ENCODE measurements at places on chromosomes 12 and 14.

GRCh38 chr14:43483415-43483814 is 1023.7 kb downstream of the FSCB start:
- DNase-seq = no peak

- no peak for DNase-seq
Measured at GRCh38 chr14:98494582-98494981, 777.4 kb downstream of the BCL11B start.

DNA sequence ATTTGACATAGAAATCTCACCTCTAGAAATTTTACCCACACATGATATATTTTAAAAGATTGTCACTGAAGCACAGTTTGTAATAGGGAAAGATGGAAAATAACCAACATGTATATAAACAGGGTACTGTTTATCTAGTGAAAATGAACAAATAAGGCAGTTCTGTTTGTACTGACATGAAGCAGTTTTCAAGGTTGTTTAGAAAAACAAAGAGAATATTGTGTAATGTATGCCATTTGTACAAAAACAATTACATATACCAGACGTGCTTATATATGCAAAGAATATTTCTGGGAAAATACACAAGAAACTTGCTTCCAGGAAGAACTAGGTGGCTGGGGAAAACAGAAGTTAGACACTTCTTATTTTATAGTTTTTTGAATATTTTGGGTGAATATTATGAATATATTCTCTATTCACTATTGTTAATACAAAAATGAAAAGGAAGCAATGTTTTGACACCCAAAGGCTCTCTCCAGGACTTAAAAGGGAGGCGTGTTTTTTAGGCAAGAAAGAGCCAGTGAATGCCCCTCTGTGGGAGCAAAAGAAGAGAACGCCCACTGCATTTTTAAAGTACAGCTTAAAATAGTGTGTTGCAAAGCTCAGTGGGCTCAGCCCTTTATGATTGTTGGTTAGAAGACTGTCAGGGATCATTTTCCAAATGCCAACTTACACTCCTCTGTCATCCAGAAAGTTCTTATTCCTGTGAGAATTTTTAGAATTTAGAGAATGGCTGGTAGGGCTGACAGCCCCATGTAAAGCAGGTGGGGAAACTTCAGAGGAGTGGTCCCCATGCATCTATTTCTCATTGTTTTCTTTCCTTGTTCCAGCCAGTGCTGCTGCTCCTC is 59.6 kb upstream of the FERMT2 start:
- DNase-seq = no peak

- DNase-seq = peak; percentile 38
Measured at GRCh38 chr14:56195704-56196103, 77.5 kb downstream of the PELI2 start.

GRCh38 chr14:65222440-65222858 is 120.1 kb upstream of the MAX start:
- DNase-seq = peak; percentile 68

GRCh38 chr12:113322343-113322742 is 12.6 kb downstream of the SLC8B1 start:
- no peak for DNase-seq

DNA sequence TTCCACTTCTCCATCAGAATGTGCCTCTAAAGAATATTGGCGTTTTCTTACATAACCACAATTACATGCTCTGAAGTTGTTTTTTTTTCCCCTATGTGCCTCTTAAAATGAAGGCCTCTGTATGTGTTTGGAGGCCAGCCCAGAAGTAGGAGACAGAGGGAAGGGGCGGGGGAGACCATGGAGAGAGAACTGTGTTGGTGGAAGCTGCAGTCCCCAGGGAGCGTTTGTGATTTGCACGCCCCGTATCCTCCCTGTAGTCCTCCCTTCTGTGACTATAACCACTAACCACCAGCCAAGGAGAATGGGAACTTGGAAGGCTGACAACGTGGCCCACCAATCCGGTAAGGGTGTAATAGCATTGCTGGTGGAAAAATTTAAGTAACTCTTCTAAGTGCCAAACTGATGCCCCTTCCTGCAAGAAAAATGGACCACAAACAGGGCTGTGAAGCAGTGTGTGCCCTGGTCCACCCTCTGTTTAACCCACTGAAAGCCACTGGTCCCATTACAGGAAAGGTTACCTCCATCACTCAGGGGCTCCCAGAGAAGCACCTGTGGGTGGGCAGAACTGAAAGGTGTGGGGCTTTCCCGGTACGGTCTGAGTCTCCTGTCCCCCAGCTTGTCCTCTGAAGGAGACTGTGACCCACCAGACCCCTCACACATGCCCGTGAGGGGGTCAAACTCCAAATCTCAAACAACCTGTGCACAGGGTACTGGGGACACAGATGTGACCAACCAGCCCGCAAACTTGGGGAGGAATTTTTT is 36.8 kb downstream of the CCDC88C start:
- no peak for DNase-seq

DNA sequence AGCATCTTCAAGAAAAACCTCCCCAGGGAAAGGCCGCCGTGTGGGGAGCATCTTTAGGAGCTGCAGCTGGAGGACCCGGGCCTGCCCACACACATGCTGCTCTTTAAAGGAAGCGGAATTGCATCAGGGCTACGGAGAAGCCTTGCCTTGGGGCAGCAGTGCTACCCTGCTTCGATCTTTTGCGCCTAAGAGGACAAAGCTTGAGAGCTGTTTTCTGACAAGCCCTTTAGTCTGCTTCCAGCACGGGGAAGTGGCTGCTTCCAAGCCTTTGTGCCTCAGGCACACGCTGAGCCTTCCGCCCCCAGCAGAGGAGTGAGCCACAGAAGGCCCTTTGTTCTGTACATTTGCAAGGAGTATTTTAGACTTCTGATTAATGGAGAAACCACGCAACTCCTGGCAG is 31.5 kb downstream of the COA8 start:
- DNase-seq = no peak

DNA sequence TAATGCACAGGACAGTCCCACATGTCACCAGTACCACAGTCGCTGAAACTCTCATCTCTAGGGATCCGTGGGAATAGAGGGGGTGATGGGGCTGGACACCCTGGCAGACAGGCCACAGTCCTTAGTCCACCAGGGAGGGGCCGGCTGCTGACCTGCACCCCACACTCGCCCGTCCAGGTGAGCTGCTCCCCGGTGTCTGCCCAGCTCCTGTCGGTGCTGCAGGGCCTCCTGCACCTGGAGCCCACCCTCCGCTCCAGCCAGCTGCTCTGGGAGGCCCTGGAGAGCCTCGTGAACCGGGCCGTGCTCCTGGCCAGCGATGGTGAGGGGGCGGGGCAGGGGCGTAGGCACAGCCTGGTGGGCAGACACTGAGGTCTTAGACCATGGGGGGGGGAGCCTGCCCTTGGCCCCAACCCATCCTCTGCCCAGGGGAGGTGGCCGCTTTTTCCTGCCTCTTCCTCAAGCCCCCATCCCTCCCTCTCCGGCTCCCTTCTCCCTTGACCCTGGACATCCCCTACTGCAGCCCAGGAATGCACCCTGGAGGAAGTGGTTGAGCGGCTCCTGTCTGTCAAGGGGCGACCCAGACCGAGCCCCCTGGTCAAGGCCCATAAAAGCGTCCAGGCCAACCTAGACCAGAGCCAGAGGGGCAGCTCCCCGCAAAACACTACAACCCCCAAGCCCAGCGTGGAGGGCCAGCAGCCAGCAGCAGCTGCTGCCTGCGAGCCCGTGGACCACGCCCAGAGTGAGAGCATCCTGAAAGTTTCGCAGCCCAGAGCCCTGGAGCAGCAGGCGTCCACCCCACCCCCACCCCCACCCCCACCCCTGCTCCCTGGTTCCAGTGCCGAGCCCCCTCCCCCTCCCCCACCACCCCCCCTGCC is 17.1 kb upstream of the ADSS1 start:
- no peak for DNase-seq

GRCh38 chr12:19025582-19025981 is 104.0 kb upstream of the PLEKHA5 start:
- DNase-seq = no peak

DNA sequence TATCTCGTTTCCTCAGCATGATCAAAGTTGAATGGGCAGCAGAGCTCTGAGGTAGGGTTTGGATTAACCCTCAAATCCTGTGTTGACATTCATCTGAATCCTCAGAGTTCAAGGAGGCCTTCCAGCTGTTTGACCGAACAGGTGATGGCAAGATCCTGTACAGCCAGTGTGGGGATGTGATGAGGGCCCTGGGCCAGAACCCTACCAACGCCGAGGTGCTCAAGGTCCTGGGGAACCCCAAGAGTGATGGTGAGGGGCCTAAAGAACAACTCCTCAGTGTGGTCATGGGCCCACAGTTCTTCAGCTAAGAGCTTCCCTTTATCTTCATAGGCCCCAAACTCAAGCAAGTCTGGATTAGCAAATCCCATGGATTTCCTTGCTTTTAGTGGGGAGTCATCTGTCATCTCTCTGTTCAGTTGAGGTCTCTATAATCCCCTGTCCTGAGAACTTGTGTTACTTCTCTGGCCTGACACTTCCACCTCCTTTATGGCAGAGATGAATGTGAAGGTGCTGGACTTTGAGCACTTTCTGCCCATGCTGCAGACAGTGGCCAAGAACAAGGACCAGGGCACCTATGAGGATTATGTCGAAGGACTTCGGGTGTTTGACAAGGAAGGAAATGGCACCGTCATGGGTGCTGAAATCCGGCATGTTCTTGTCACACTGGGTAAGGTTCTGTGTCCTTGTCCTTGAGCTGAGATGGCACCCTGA is 1.5 kb downstream of the MYL6 start:
- no peak for DNase-seq

GRCh38 chr14:75648066-75648838 is 12.4 kb downstream of the ERG28 start:
- DNase-seq = no peak

GRCh38 chr14:91140672-91141071 is 26.8 kb downstream of the DGLUCY start:
- no peak for DNase-seq

DNA sequence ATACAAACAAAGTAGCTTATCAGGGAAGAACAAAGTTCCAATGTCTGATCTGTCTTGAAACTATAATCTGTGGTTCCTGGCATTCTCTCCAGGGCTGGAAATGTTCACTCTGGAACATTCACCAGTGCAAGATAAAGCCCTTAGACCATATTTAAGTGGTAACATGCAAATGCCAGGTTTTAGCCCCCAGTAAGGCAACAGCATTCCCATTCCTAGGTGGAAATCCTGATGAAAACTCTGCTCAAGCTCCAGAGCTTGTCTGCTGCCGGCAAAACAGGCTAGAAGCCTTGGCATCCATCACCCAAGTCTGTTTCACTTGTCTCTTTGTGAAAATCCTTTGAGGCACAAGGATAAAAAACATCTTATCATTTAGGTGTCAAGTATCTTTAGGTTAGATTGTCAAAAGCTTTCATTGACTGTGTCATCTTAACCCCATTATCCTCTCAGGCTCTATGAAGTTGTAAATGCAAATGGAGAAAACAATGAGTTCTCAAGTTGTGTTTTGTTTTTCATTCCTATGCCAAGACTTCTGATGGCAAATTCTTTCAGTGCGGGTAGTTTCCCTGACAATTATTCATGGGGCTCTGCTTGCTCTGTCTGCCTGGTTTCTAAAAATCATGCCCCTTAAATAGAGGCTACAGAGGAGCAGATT is 344.7 kb downstream of the NELL2 start:
- DNase-seq = no peak

- no peak for DNase-seq
Measured at GRCh38 chr12:6384499-6385436, 806 bp downstream of the LTBR start.

DNA sequence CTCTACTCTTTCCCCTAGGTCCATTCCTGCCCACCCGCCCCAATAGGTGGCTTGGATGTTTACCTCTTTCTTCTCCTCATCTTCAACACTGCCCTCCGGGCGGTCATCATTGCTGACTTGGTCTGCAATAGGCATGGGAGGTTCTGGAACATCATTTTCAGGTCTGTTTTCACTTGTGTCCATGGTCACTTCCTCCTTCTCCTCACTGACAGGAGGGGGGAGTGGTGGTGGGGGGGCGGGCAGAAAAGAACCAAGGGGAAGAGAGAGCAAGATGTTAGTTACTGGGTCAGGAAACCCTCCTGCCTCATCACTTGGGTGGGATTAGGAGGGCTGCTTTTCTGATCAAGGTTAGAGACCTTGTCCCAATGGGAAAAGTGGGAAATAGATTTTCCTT is 12.1 kb upstream of the CDH24 start:
- no peak for DNase-seq

DNA sequence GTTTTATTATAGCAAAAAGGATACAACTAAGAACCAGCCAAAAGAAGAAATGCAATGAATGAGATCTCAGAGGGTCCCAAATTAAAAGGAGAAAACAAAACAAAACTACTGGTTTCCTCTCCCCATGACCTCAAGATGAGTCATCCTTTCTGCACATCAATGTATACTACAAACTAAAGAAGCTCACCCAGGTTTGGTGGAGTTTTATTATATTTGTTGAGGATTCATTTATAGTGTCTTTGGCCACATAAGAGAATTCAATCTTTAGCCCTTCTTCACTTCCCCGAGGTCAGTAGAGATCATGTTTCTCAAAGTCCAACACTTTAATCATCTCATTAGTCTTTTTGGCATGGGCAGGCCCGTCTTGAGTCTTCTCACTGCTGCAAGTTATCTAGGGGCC is 210.6 kb downstream of the SLC6A15 start:
- no peak for DNase-seq

DNA sequence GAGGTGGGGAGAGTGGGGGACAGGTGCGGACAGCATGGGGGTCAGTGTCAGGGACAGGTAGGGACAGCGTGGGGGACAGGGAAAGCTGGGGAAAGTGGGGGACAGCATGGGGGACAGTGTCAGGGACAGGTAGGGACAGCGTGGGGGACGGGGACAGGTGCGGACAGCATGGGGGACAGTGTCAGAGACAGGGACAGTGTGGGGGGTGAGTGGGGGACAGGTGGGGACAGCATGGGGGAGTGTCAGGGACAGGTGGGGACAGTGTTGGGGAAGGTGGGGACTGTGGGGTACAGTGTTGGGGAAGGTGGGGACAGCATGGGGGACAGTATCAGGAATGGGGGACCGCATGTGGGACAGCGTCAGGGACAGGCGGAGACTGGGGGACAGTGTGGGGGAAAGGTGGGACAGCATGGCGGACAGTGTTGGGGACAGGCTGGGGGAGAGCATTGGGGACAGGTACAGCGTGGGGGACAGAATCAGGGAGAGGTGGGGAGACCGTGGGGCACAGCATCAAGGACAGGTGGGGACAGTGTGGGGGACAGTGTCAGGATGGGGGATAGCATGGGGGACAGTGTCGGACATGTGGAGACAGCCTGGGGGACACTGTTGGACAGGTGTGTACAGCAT is 96.1 kb downstream of the TMEM121 start:
- DNase-seq = no peak

GRCh38 chr12:63893170-63893569 is 48.7 kb downstream of the SRGAP1 start:
- no peak for DNase-seq

GRCh38 chr14:92254786-92255185 is 68.2 kb upstream of the SLC24A4 start:
- no peak for DNase-seq

Data from activated naive CD8-positive, alpha-beta T cell treated with anti-CD3 and anti-CD28 coated beads, Interleukin-2, amount 50 U/mL, for 24 hours (primary cell).